Motor neuron (in vitro differentiated cells): ENCODE measurements at places on chromosomes 6 and 20. TPM values are rescaled to one million over a fixed set of nuclear protein-coding genes. Genes with fewer than 3 reads are reported as not detected.
A peak's percentile ranks its signal among the peaks of the same experiment; 100 is the strongest.

GRCh38 chr6:102438171-102438570 lies 1044.7 kb downstream of the GRIK2 start:
- ATAC-seq, result no peak

DNA sequence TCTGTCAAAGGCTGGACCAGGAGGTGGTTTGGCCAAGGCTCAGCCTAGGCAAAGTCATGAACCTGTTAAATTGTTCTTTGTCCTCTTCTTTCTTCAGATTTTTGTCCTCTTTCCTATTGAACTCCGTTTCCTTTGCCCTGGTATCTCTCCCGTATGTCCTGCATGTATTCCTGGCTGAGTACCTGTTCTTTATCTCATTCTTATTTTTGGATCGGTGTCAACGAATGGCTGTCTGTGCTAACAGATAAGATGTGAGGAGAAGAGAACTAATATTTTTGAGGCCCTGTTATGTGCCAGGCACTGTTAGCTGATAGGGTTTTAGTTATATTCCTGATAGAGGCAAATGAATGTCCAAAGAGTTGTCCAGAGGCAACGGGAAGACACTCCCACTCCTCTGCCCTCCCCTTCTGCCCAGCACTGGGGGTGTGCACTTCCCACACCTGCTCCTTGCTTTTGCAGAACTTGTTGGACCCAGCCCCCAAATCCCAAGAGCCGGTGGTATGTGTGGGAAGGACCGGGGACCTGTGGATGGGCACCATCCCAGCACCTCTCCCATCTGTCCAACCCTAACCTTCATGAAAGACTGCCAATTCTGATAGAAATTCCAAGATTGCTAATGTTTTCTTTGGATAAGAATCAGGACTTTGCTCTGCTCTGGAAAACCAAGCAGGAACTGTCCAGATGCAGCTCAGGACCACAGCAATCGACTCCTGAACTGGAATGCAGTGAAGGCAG lies 20.6 kb downstream of the MMP24OS start:
- no peak for ATAC-seq

GRCh38 chr20:32153771-32154170 lies 44.3 kb downstream of the TM9SF4 start:
- ATAC-seq, result no peak

- ATAC-seq, result no peak
Observed at GRCh38 chr20:51195419-51195901, 172.6 kb upstream of the KCNG1 start.

- no peak for ATAC-seq
Observed at GRCh38 chr6:32075781-32076180, 33.4 kb downstream of the TNXB start.

- no peak for ATAC-seq
Observed at GRCh38 chr6:88548891-88549505, 382.9 kb upstream of the CNR1 start.

DNA sequence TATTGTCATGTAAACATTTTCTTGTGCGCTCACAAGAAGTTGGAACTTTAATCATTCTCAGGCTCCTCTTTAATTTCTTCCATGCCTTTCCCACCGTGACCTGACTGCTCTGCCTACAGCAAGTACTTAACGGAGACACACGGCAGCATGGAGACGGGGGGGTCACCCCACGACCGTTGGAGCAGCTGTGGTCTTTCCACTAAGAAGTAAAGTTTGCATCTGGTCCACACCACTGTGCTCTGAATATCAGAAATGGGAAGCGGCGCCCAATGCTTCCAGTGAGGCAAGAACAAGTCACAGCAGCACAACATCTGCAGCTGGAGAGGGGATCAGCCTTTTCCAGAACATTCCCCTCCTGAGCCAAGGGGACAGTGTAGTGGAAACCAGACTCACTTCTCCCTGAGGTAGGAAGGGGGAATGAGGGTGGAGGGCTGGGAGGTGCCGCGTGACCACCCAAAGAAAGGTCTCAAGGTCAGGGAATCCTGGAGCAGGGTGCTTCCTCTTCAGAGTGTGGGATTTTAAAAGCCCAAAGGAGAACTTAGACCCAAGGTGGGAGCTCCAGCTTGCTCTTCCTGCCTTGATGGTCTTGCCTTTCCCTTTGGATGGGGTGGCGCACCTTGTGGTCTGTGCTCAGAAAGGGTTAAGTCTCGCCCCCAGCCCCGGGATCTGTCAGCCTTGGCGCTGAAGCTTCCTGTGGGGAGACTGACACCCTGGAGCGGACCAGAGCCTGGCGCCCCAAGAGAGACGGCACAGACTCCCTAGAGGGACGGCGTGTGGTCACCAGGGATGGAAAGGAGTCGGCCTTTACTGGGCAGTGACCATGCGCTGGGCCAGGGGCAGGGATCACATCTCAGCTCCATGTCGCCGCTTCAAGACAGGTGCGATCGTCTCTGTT lies 25.6 kb upstream of the SMOC2 start:
- ATAC-seq, result no peak

GRCh38 chr6:24936641-24937317 lies 1.0 kb upstream of the RIPOR2 start:
- ATAC-seq, result no peak

DNA sequence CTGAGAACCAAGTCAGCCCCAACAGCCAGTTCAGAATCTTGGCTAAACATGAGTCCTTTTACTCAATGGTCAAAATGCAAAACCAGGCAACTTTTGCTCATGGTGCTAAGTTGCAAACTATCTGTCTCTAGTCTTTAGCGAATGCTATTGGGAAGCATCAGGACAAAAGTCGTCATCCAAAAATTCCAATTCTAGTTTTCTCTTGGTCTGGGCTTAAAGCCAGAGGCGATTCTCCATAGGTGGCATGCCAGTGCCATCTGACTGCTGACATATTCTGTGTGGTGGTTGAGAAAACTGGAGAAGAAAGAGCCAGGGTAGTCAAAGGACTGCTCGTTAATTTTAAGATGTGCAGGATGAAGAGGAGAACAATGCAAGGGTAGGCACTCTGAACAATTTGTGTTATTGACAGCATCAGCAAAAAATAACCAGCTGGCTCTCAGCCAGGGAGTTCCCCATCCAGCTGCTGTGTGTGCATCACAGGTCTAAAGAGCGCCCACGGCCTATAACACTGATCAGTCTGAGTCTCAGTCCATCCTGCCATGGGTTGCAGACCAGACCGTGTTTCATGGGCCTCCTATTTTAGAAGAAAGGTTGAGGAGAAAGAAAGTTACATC lies 313.6 kb downstream of the ALDH8A1 start:
- ATAC-seq, result no peak

DNA sequence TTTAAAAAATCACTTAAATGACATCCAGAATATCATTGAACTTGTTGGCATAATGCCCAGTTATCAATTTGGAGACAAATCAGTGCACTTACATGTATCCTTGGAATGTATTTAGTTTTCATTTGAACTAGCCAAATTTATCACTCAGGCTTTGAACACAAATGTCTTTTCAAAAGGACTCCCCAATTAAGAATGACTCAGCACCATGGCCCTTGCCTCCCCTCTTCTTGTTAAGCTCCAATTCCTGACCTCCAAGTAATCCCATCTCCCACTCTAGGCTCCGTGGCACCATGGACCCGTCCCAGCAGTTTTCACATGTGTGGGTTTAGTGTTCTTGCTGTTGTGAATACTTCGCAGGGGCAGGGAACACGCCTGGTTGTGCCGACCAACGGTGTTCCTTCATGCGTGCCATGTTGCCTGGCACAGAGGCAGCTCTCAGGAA lies 2.7 kb downstream of the AKAP12 start:
- ATAC-seq, result no peak

DNA sequence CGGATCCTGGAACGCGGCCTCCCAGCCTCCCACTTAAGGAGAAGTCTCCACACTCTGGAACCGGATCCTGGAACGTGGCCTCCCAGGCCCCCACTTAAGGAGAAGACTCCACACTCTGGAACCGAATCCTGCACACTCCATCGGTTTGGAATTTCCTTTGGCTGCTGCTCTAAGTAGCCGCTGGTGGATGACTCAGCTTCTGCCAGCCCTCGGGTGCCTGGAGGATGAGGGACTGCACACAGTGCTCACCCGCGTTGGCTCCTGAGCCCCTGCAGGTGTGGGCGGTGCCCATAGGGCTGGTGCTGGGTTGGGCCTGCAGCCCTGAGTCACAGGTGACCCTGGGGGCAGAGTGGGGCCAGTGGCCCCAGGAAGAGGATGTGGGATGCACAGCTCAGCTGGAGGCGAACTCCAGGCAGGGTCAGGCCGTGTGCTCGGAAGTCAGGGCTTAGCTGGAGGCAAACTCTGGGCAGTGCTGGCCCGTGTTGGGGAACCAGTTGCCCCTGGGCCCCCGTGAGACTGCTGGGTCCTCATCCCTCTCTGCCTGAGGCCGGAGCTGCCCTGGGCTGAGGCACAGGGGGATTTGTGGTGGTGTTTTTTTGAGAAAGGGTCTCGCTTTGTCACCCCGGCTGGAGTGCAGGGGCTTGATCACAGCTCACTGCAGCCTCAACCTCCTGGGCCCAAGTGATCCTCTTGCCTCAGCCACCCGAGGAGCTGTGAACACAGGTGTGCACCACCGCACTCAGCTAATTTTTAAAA lies 13.9 kb upstream of the TNFRSF6B start:
- ATAC-seq, result peak; percentile 56

- ATAC-seq, result no peak
Observed at GRCh38 chr6:152854086-152854795, 103.6 kb downstream of the VIP start.

DNA sequence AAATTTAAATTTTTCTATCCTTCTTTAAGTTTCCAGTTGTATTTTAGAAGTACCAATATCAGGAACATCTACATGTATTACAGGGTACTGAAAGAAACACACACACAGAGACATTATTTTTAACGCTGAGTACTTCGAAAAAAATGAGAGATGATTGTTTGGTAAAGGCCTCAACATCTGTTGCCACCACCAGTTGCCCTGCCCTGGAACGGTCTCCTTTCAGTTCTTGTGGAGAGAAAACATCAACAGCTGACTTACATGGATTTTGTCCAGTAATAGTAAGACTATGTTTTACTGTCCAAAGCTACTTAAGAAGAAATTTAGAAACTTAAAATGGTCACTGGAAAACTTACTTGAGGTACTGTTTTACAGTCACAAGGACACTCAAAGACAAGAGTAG lies 16.7 kb downstream of the HMGCLL1 start:
- ATAC-seq, result no peak

DNA sequence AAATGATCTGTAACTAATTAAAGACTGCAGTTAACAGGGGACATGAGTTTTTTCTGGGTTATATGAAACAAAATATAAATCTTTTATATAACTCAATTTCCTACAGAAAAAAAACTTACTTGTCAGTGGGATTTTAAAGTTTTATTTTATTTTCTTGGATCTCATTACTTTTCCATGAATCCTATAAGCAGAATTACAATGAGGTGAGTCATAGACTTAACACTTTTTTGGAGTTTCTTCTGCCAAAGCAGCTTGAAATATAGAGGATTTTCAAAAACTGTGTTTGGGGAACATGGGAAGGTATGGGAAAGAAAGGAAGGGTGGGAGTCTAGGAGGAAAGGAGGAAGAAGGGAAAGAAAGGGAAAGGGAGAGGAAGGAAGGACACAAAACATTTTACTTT lies 130.7 kb downstream of the AIG1 start:
- ATAC-seq, result no peak

DNA sequence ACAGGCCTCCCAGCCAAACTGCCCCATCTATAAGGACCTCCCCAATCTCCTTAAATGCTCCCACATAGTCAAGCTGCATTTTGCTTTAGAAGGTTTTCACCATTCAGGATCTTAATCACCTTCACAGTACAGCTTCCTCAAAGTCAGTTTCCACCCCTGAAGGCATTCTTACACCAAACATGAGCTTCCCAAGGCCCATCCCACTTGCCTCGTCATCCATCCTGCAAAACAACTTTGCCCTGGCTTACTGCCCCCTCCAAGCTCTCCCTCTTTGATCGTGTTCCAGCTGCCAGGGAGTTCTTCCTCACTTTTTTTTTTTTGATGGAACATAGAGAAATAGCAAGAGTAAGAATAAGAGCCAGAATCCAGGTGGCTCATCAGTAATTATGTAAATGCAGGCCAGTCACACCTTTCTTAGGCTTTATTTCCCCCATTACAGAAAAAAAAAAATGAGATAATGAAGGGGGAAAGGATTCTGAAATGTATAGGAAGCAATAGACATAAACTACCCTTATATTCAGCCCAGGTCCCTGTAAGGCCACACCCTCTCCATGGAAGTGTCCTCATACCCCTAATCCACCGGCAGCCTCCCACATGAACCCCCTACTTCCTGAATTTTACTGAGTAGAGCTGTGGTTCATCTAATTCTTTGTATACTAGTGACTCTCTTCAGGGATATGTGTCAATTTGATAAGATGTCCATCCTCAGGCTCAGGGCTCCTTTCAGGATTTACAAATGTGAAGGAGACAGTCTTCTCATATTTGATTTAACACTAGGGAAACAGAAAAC lies 12.7 kb downstream of the TRIM27 start:
- ATAC-seq, result no peak

GRCh38 chr20:19284400-19285178 lies 72.1 kb downstream of the SLC24A3 start:
- no peak for ATAC-seq

- no peak for ATAC-seq
Observed at GRCh38 chr6:44255105-44255808, 2.1 kb downstream of the SLC35B2 start.

DNA sequence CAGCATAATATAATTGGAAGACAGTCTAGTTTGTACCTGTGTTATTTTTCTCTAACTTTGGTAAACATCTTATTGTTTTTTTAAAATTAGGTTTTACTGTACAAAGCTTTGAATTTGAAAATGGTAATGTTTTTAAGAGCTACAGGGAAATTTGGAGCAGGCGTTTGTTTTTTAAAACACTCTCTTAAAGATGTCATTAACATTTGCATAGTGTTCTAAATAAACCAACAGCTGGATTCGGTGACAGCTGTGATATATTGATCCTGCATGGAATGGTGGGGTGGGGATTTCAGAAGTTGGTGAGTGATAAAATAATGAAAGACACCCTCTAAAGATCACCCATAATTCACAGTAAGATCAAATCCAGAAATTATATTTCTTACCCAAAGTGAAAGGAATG lies 97.9 kb upstream of the PRL start:
- ATAC-seq, result no peak

GRCh38 chr6:144469144-144469575 lies 184.0 kb downstream of the UTRN start:
- no peak for ATAC-seq

- no peak for ATAC-seq
Observed at GRCh38 chr6:160812097-160812496, 110.1 kb downstream of the PLG start.

GRCh38 chr6:97669191-97670031 lies 386.4 kb upstream of the MMS22L start:
- no peak for ATAC-seq

GRCh38 chr6:168837254-168838036 lies 396.5 kb downstream of the SMOC2 start:
- ATAC-seq, result peak; percentile 83

GRCh38 chr6:104306211-104306610 lies 553.5 kb downstream of the HACE1 start:
- no peak for ATAC-seq

The TULP1 gene
- total RNA-seq, result 0.29 and 1.2 TPM in 2 replicates

The RRAGD gene
- total RNA-seq, result 31.6 and 33.0 TPM in 2 replicates

The SLC22A7 gene
- total RNA-seq, result 0.23 and 0.36 TPM in 2 replicates

The PRL gene
- total RNA-seq, result not detected in 2 replicates

The BIRC7 gene
- 0.42 TPM in 1 of 2 replicates, not detected in the other for total RNA-seq

The TLDC2 gene
- 0.61 and 0.86 TPM in 2 replicates for total RNA-seq

The CAGE1 gene
- total RNA-seq, result 0.13 TPM in 1 of 2 replicates, not detected in the other

The PEX6 gene
- 19.3 and 20.1 TPM in 2 replicates for total RNA-seq

The SGK2 gene
- total RNA-seq, result 0.33 and 0.77 TPM in 2 replicates

The RNF182 gene
- total RNA-seq, result 4.1 and 4.5 TPM in 2 replicates
